CD4-positive, CD25-positive, alpha-beta regulatory T cell (primary cell): ENCODE measurements at places on chromosomes 11 and 22. TPM values are rescaled to one million over a fixed set of nuclear protein-coding genes. Genes with fewer than 3 reads are reported as not detected.

The WBP2NL gene
- polyA plus RNA-seq, result 1.5 TPM

The SC5D gene
- 10.9 TPM for polyA plus RNA-seq

The POU2AF2 gene
- polyA plus RNA-seq, result not detected

The EI24 gene
- polyA plus RNA-seq, result 77.4 TPM

The MOGAT2 gene
- polyA plus RNA-seq, result not detected

The HEPN1 gene
- polyA plus RNA-seq, result not detected

The GAL3ST3 gene
- polyA plus RNA-seq, result not detected

The INSC gene
- polyA plus RNA-seq, result 0.15 TPM

The SGSM1 gene
- not detected for polyA plus RNA-seq

The ANO9 gene
- 8.9 TPM for polyA plus RNA-seq

The NAGA gene
- 17.9 TPM for polyA plus RNA-seq

The C11orf87 gene
- not detected for polyA plus RNA-seq

The PIH1D2 gene
- not detected for polyA plus RNA-seq

The SCGB1C1 gene
- not detected for polyA plus RNA-seq

The MS4A3 gene
- polyA plus RNA-seq, result not detected

The CHRM4 gene
- 0.15 TPM for polyA plus RNA-seq
